ENCODE measurements at places on chromosomes 2 and 18.

DNA sequence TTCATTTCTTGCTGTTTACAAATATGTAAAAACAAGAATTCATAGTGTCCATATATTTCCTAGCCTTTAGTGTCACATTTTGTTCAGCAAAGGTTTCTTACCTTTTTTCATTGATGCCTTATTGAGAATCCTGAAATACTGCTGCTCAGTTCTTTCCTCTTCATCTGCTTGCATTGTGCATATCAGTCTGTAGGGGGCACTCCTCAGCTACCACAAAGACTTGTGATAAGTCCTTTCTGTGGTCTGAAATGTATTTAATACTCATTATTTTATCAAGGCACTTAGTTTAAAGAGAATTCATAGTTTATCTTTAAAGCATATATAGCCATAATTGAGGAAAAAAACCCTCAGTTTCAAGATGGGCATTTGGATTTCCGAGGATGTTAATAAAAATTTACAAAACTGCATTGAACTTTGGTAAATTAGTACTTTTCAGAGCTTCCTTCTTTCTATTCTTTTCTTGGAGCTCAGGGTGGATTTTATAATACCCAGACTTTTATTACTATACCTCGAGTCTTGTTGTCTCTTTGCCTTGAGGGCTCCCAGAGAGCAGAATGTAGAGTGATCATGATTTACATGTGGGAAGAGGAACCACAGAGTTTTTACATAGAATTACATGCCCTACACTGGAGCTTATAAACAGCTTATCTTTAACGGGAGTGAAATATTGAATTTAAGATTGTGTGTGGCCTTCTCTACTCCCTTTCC, 570.1 kb downstream of the PLCL1 start:
- DNase-seq: no peak

GRCh38 chr18:49988101-49988500, 174.8 kb upstream of the ACAA2 start:
- no peak for DNase-seq

DNA sequence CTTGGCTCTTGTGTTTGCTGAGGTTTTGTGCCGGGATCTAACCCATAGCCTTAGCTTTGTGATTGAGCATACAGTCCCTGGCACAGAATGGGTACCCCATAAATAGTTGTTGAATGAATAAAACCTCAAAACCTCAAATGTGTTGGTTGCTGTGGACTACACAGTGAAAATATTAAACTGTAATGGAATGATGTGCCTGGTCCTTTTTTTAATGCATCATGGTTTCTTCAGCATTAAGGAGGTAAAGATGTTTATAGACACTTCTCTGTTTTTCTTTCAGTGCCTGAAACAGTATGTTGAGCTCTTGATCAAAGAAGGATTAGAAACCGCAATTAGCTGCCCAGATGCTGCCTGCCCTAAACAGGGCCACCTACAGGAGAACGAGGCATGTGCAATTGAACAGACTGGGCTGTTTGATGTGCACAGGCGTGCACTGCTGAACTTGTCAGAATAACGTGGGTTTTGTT, 97.0 kb downstream of the RNF144A start:
- no peak for DNase-seq

GRCh38 chr2:232432598-232433184, 23.3 kb upstream of the ALPI start:
- no peak for DNase-seq

GRCh38 chr2:190530248-190530900, 4.1 kb downstream of the NEMP2 start:
- no peak for DNase-seq

- DNase-seq: no peak
Observed at GRCh38 chr18:11850821-11851145, 430 bp upstream of the CHMP1B start.
